T-helper 17 cell (primary cell): ENCODE measurements at places on chromosomes 4 and X. TPM values are rescaled to one million over a fixed set of nuclear protein-coding genes. Genes with fewer than 3 reads are reported as not detected.
A peak's percentile ranks its signal among the peaks of the same experiment; 100 is the strongest.

GRCh38 chr4:13126976-13127910, 356.9 kb downstream of the RAB28 start:
- no peaks in the 10 kb centered on the region for H3K36me3 ChIP-seq
- H3K27me3 ChIP-seq: no peaks in the 10 kb centered on the region
- no peak for DNase-seq
- no peaks in the 10 kb centered on the region for H3K4me1 ChIP-seq
- no peak overlapping the region for H3K27ac ChIP-seq
- H3K4me3 ChIP-seq: no peak overlapping the region

DNA sequence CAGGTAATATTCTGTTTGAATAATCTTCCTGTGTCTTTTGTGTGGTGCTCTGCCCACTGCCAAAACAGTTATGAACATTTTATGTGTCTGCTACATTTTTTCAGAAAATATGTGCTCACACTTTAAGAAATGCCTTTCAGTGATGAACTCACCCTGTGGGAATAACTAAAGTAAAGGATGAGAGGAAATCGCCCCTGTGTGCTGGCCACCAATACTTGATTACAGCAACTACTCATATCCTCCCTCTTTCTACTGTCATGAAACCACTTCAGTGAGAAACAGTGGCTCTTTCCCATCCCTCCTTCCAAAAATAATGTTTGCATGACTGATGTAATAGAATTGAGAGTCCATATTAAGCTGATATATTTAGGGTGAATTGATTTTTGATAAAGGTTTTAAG, 900.9 kb downstream of the RAB28 start:
- no peaks in the 10 kb centered on the region for H3K36me3 ChIP-seq
- H3K4me3 ChIP-seq: no peak overlapping the region
- peaks cover 6% of the 10 kb centered on the region for H3K27me3 ChIP-seq
- no peaks in the 10 kb centered on the region for H3K4me1 ChIP-seq
- no peak overlapping the region for H3K27ac ChIP-seq
- DNase-seq: no peak

DNA sequence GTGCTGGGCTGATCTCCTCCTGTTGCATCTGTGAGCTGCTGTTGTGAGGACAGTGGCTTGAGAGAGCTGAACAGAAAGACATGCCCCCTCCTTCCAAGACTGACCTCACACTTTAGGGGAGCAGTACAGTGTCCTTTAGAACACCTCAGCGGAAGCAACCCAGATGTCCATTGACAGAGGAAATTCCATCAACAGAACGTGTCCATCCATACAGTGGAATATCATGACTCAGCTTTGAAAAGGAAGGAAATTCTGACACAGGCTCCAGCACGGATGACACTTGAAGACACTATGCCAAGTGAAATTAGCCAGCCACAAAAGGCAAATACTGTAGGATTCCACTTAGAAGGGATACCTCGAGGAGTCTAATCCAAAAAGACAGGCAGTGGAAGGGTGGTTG, 103.5 kb downstream of the GPR143 start:
- H3K27me3 ChIP-seq: no peaks in the 10 kb centered on the region
- no peaks in the 10 kb centered on the region for H3K36me3 ChIP-seq
- no peak for DNase-seq
- no peak overlapping the region for H3K4me3 ChIP-seq

DNA sequence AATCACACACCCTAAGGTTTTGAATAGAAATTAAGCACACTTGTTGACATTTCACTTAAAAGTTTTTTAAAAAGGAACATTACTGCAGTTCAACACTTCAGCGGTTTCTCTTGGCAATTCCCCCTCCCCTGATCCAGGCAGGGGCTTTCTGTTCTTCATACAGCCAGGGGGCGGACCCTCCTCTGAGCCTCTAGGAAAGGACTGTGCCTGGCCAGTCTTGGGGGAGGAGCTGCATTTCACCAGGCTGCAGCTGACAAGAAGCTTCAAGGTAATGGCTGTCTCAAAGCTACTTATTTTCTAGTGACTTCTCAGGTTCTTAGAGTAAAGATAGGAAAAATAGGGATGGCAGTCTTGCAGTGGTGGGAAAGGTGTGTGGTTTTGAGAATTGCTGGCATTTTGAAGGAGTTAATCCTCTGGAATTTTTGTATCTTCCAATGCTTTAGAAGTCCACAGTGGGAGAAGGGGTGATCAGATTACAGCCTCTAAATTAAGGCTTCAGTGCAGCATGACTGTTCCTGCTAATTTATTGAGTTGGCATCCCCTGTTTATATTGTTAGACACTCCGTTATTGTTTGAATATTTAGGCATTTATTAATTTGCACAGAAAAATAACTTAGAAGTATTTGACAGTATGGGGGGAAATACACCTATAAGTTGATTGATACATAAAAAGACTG, 33.5 kb downstream of the PWWP3B start:
- H3K4me3 ChIP-seq: no peak overlapping the region
- no peak overlapping the region for H3K27ac ChIP-seq
- no peaks in the 10 kb centered on the region for H3K36me3 ChIP-seq
- H3K27me3 ChIP-seq: no peaks in the 10 kb centered on the region
- no peaks in the 10 kb centered on the region for H3K4me1 ChIP-seq

DNA sequence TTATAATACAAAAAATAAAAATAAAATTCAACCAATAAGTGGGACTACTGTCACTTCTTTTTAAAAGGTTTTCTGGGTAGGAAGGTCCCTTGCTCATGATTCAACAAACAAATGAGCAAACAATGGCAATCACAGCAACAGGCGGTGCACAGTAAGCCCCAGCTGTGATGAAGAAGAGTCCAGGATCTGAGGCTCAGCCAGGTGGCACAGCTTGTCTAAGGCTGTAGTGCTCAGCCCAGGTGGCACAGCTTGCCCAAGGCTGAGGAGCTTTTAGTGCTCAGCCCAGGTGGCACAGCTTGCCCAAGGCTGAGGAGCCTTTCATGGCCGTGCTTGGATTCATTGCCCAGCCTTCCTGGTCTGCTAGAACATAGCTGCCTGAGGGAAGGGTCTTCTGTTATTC, 75.0 kb downstream of the ZFYVE28 start:
- H3K4me3 ChIP-seq: no peak overlapping the region
- H3K27ac ChIP-seq: no peak overlapping the region
- DNase-seq: no peak
- peaks cover 3% of the 10 kb centered on the region for H3K36me3 ChIP-seq

GRCh38 chr4:70637239-70637913, 8.8 kb downstream of the ENAM start:
- H3K27ac ChIP-seq: no peak overlapping the region
- H3K4me1 ChIP-seq: no peaks in the 10 kb centered on the region
- DNase-seq: no peak
- peaks cover 36% of the 10 kb centered on the region for H3K27me3 ChIP-seq
- peaks cover 3% of the 10 kb centered on the region for H3K36me3 ChIP-seq
- no peak overlapping the region for H3K4me3 ChIP-seq

GRCh38 chr4:100486496-100486895, 31.3 kb downstream of the EMCN start:
- H3K4me1 ChIP-seq: no peaks in the 10 kb centered on the region
- no peak overlapping the region for H3K4me3 ChIP-seq
- peaks cover 10% of the 10 kb centered on the region for H3K27me3 ChIP-seq
- H3K36me3 ChIP-seq: no peaks in the 10 kb centered on the region
- DNase-seq: no peak

DNA sequence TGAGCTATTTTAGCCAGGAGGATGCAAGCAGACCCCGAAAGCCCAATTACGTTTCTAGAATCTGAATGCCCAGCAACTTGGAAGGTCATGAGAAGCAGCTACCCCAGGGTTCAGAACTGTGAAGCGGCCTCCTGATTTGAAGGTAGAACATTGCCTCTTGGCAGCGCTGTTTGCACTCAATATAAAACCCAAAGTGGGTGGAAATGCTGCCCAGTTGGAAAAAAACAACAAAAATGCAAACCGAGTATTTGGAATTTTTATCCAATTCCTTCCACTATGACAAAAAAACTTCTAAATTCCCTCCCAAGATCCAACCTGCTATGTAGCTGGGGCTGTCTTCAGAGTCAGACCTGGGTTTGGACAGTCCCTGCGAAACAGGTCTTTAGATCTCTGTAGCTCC, 103.3 kb upstream of the RBPJ start:
- H3K4me3 ChIP-seq: no peak overlapping the region
- H3K4me1 ChIP-seq: peaks cover 15% of the 10 kb centered on the region
- H3K36me3 ChIP-seq: no peaks in the 10 kb centered on the region

Gene IL21
- 0.91 TPM for total RNA-seq

Gene ZNF157
- total RNA-seq: 0.47 TPM

Gene ANAPC4
- 41.4 TPM for total RNA-seq

Gene RBM47
- total RNA-seq: 0.91 TPM

DNA sequence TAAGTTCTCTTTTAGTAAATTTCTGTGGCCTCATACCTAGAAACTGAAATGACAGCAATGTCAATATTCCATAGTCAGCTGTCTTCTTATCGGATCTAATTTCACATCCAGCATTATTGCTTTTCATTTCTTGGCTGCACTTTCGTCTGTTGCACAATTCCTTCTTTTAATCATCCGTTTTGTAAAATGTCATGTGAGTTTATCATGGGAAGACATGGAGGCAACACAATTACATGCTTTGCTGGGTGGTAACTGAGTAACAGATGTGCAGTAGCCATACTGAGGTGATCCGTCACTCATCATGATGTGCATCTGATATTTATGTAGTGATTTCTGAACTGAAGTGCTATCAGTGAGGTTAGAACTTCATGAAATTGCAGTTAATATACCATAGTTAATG, 68.3 kb upstream of the SLC7A11 start:
- H3K27ac ChIP-seq: no peak overlapping the region
- peaks cover 3% of the 10 kb centered on the region for H3K4me1 ChIP-seq
- H3K36me3 ChIP-seq: no peaks in the 10 kb centered on the region
- no peak overlapping the region for H3K4me3 ChIP-seq
- H3K27me3 ChIP-seq: no peaks in the 10 kb centered on the region

Gene MAGED4
- total RNA-seq: 2.9 TPM

DNA sequence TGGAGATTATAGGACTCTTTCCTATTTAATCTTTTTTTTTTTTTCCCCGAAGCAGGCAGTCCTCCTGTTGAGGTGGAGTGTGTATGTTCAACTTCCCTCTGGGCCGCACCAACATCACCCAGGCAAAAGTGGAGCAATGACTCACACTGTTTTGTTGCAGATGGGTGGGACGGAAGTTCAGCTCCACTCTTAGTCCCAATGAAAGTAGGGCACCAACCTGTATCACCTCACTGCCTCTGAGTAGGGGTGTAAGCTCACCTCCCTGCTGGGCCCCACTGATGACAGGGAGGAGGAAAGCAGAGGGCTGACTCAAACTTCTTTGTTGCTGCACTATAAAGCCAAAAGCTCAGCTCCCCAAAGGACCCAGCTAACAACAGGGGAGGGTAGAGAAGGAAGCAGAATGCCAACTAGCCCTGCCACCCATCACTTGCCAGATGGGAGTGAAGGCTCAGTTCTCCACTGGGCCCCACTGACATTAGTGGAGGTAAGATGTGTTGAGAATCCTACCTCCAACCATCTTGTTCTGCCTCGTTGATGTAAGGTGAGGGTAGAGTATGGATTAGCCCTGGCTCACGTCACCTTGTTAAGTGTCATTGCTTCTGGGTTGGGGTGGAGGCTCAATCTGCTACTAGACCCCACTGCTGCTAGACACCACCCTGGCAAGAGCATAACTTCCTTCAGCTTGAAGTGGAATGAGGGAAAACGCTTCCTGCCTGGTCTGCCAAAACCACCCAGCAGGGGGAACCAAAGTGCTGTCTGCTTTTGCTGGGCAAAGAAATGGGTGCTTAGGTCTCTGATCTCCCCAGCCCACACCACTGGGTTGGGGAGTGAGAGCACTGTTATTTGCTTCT, 14.1 kb downstream of the RPS6KA3 start:
- H3K27me3 ChIP-seq: no peaks in the 10 kb centered on the region
- peak overlapping the region; percentile 91 for H3K27ac ChIP-seq
- no peak overlapping the region for H3K4me3 ChIP-seq
- peak; percentile 64 for DNase-seq
- peaks cover 3% of the 10 kb centered on the region for H3K36me3 ChIP-seq

Gene ARAP2
- 104 TPM for total RNA-seq

GRCh38 chr4:41572516-41572915, 34.6 kb downstream of the LIMCH1 start:
- no peak for DNase-seq
- no peak overlapping the region for H3K27ac ChIP-seq
- H3K4me3 ChIP-seq: no peak overlapping the region

- no peaks in the 10 kb centered on the region for H3K36me3 ChIP-seq
- H3K4me3 ChIP-seq: no peak overlapping the region
- H3K27me3 ChIP-seq: no peaks in the 10 kb centered on the region
- no peaks in the 10 kb centered on the region for H3K4me1 ChIP-seq
Measured at GRCh38 chr4:23700197-23700596, 189.7 kb downstream of the PPARGC1A start.

- H3K4me1 ChIP-seq: peaks cover 8% of the 10 kb centered on the region
- H3K4me3 ChIP-seq: no peak overlapping the region
- no peak overlapping the region for H3K27ac ChIP-seq
- H3K36me3 ChIP-seq: peaks cover 18% of the 10 kb centered on the region
- DNase-seq: no peak
Measured at GRCh38 chr4:3130826-3131225, 56.3 kb downstream of the HTT start.

Gene TEX13A
- total RNA-seq: not detected

GRCh38 chrX:69362354-69362753, 141.8 kb upstream of the NALF2 start:
- no peaks in the 10 kb centered on the region for H3K4me1 ChIP-seq
- no peak overlapping the region for H3K4me3 ChIP-seq
- no peak overlapping the region for H3K27ac ChIP-seq
- H3K36me3 ChIP-seq: no peaks in the 10 kb centered on the region
- H3K27me3 ChIP-seq: no peaks in the 10 kb centered on the region

DNA sequence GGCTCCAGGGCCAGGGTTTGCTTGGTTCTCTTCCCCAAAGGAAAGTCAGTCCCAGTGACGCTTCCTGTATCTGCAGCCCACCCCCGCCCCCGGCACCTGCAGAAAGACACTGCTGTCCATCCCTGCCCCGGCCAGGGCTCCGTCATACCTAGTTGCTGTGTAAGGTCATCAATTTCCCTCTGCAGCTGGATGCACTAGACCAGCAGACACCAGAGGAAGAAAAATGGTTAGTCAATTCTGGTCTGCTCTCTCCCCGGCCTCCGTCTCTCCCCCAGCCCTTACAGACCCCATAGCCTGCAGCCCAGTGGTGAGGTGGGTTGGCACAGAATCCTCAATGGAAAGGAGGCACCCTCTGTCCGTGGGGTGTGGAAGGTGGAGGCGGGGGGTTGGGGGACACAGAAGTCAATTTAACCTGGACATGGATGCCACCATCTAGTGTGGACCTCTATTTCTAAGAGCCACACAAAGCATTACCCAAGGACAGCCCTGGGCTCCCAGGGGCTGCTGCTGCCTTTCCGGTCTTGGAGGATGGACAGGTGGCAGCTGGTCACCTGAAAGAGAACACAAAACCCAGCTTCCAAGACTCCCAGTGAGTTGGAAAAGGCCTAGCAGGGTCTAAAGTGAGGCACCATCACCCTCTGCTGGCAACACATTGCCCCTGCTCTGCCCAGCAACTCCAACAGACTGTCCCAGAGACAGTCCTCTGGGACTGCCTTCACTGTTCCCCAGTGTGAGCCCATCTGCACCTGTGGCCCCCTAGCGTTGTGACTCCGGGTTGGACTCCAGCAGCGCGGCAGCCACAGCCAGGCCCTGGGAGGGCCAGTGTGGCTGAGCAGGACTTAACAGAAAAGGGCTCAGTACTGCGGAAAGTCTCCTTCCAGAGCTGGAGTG, 40.2 kb upstream of the NHSL2 start:
- peaks cover 37% of the 10 kb centered on the region for H3K27me3 ChIP-seq
- DNase-seq: no peak
- peaks cover 7% of the 10 kb centered on the region for H3K4me1 ChIP-seq
- no peak overlapping the region for H3K4me3 ChIP-seq

Gene NUDT6
- 1.1 TPM for total RNA-seq
